ENCODE measurements at places on chromosomes 1 and 21.

DNA sequence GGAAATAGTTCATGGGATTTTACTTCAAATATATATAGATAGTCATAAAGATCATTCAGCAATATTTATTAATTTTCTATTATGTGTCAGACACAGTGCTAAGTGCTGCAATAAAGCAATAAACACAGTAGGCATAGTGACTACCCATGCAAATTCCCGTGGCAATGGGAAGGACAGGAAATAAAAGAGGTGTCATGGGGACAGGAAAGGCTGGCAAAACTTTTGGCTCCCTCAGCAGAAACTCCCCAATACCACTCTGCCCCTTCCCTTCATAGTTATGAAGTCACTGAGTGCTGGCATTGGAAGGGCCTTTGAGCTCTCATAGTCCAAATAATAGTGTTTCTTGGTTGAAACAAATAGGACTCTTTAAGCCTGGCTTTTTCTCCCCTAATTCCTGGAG, 104.4 kb upstream of the DPT start:
- H3K36me3 ChIP-seq, result no peaks in the 10 kb centered on the region
- no peak overlapping the region for H3K27ac ChIP-seq
- H3K27me3 ChIP-seq, result no peaks in the 10 kb centered on the region
- no peak for DNase-seq

DNA sequence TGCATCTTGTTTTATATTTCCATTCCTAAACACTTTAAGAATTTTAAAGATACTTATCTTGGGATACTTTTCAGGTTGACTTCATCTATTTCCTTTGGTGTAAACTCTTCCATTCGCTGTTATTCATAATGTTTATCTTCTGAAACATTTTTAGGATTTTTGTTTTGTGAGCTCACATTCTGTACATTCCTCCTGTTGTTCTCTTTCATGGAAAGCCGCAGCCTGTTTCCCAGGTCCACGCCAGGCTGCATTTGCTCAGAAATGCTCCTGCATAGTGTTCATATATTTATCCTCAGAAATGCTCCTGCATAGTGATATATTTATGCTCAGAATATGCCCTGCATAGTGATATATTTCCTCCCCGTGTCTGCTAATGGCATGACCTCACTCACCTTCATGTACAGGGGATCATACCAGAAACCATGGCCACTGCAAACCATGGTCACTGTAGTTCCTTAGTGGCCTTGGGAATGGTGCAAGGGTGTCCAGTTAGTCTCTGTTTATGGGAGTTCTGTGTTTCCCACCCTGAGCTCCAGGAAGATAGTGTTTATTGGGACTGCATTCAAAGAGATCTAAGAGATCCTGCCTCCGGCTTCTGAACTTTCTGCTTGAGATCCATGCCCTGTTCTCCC, 153.9 kb upstream of the GREM2 start:
- H3K36me3 ChIP-seq, result no peaks in the 10 kb centered on the region
- no peak overlapping the region for H3K27ac ChIP-seq
- no peaks in the 10 kb centered on the region for H3K27me3 ChIP-seq
- no peaks in the 10 kb centered on the region for H3K4me1 ChIP-seq

DNA sequence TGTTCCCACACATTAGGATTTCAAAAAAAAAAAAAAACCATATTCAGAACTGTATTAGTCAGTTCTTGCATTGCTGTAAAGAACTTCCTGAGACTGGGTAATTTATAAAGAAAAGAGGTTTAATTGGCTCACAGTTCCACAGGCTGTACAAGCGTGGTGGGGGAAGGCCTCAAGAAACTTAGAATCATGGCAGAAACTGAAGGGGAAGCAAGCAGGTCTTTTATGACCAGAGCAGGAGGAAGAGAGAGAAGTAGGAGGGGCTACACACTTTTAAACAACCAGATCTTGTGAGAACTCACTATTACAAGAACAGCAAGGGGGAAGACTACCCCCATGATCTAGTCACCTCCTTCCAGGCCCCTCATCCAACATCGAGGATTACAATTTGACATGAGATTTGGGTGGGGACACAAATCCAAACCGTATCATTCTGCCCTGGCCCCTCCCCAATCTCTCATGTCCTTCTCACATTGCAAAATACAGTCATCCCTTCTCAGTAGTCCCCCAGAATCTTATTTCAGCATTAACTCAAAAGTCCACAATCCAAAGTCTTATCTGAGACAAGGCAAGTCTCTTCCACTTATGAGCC, 51.8 kb downstream of the POU2F1 start:
- no peak overlapping the region for H3K27ac ChIP-seq
- no peak for DNase-seq

GRCh38 chr1:3352952-3353331, 101.5 kb upstream of the ARHGEF16 start:
- H3K4me1 ChIP-seq, result peaks cover 20% of the 10 kb centered on the region
- H3K27me3 ChIP-seq, result peaks cover 8% of the 10 kb centered on the region
- H3K36me3 ChIP-seq, result no peaks in the 10 kb centered on the region
- no peak overlapping the region for H3K4me3 ChIP-seq
- no peak for DNase-seq

- no peak overlapping the region for H3K27ac ChIP-seq
- H3K4me3 ChIP-seq, result no peak overlapping the region
- no peaks in the 10 kb centered on the region for H3K36me3 ChIP-seq
- H3K27me3 ChIP-seq, result no peaks in the 10 kb centered on the region
These were observed 15.8 kb upstream of the SLC25A44 start for GRCh38 chr1:156177919-156178654.

DNA sequence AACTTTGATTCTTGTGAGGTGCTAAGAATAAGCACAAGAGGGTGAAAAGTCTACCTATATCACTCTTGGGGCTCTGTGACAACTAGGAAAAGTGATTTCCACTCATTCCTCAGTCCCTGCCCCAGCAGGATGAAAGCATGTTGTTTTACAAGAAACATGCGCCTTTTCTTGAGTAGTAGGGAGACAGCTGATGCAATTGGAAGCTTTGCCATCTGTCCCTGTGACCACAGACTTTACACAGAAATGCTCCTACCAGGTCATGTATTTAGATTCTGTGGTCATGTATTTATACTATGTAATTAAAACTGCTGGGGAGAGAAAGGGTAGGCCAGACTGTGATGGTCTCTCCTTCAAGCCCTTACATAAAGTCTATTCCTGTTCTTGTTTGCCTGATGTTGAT, 445.5 kb downstream of the PTPRC start:
- H3K36me3 ChIP-seq, result no peaks in the 10 kb centered on the region
- no peak for DNase-seq
- H3K27me3 ChIP-seq, result peaks cover 4% of the 10 kb centered on the region
- no peak overlapping the region for H3K27ac ChIP-seq
- no peaks in the 10 kb centered on the region for H3K4me1 ChIP-seq

GRCh38 chr1:239262538-239262937, 123.8 kb upstream of the CHRM3 start:
- H3K36me3 ChIP-seq, result no peaks in the 10 kb centered on the region
- DNase-seq, result no peak
- H3K27me3 ChIP-seq, result no peaks in the 10 kb centered on the region
- no peak overlapping the region for H3K4me3 ChIP-seq
- no peaks in the 10 kb centered on the region for H3K4me1 ChIP-seq

DNA sequence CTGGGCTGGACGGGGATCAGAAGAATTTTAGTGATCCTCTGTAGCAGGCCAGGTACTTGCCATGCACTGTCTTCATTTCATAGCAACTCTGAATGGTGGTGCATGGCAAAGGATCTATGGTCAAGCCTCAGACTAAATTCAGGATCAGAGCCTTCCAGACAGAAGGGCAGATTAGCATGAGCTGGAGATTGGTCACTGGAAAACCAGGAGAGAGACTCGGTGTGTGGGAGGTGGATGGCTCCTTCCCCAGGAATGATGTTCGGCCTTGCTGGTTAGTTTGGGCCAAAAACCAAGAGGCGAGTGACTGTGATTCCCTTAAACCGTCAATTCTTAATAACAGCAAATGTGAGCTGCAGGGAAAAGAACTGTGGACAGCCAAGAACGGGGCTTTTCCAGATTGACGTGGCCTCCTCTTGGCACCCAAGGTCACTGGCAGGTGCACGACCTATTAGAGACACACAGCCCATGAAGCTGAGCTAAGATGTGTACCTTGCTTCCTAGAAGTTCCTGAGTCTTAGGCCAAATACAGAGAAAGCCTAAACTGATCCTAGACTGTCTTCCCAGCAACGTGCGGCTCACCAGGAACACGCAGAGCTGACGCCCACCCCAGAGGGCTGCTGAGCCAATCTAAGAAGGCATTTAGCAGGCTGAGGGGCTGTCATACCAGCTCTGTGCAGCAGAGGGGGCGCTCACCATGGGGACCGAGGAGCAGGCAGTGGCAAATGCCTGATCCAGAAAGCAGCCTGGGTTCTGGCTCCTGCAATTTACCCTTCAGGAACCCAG, 18.5 kb downstream of the ALDH4A1 start:
- no peaks in the 10 kb centered on the region for H3K4me1 ChIP-seq
- no peaks in the 10 kb centered on the region for H3K36me3 ChIP-seq
- H3K27ac ChIP-seq, result no peak overlapping the region
- H3K4me3 ChIP-seq, result no peak overlapping the region
- H3K27me3 ChIP-seq, result no peaks in the 10 kb centered on the region

- no peaks in the 10 kb centered on the region for H3K36me3 ChIP-seq
- no peak overlapping the region for H3K4me3 ChIP-seq
- peaks cover 5% of the 10 kb centered on the region for H3K4me1 ChIP-seq
- H3K27me3 ChIP-seq, result peaks cover 7% of the 10 kb centered on the region
- no peak overlapping the region for H3K27ac ChIP-seq
These were observed 1.6 kb upstream of the AJAP1 start for GRCh38 chr1:4652631-4653327.

DNA sequence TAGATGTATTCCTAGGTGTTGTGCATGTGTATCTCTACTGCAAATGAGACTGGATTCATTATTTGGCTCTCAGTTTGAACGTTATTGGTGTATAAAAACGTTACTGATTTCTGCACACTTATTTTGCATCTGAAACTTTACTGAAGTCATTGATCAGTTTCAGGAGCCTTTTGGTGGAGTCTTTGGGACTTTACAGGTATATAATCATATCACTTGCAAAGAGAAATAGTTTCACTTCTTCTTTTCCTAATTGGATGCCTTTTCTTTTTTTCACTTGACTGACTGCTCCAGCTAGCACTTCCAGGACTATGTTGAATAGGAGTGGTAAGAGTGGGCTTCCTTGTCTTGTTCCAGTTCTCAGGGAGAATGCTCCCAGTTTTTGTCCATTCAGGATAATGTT, 252.2 kb downstream of the SMYD3 start:
- no peaks in the 10 kb centered on the region for H3K4me1 ChIP-seq
- H3K27ac ChIP-seq, result no peak overlapping the region
- no peak for DNase-seq
- H3K4me3 ChIP-seq, result no peak overlapping the region
- no peaks in the 10 kb centered on the region for H3K36me3 ChIP-seq

DNA sequence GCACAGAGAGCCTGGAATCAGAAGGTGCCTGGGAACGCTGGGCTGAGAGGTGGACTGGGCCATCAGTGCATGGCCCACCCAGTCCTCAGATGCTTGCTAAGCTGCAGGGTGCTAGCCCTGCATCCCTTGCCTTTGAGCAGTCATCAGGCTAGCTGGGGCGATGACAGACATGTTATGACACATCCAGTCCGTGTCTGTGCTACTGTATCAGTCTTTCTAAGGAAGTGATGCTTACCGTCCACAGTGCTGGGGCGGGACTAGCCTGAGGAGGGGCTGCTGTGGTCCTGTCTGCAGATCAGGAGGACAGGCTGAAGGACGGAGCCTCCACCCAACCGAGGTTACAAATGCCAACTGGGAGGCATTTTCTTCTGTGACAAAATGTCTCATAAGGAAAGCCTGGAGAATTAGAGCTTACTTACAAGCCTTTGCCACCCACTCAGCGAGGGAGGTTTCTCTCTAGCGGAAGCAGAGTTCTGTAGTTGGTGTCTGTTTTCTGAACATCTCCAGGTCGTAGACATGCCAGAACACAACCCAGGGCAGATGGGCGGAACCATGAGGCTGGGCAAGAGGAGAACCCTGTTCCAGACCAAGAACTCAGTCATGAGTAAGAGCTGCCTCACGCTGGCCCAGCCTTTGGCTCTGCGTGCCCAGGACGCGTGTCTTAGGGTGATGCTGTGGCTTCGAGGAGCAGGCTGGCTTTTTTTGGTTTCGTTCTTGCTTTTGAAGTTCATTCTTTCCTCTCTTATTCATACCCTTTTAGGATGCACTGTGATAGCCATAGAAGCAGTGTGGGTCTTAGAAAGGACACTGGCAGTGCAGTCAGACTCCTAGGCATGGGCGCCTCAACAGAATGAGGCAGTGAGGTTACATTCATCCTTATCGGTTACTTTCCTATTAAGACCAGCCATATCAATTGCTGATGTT, 14.3 kb downstream of the SLFNL1 start:
- DNase-seq, result no peak
- H3K36me3 ChIP-seq, result peaks cover 65% of the 10 kb centered on the region

DNA sequence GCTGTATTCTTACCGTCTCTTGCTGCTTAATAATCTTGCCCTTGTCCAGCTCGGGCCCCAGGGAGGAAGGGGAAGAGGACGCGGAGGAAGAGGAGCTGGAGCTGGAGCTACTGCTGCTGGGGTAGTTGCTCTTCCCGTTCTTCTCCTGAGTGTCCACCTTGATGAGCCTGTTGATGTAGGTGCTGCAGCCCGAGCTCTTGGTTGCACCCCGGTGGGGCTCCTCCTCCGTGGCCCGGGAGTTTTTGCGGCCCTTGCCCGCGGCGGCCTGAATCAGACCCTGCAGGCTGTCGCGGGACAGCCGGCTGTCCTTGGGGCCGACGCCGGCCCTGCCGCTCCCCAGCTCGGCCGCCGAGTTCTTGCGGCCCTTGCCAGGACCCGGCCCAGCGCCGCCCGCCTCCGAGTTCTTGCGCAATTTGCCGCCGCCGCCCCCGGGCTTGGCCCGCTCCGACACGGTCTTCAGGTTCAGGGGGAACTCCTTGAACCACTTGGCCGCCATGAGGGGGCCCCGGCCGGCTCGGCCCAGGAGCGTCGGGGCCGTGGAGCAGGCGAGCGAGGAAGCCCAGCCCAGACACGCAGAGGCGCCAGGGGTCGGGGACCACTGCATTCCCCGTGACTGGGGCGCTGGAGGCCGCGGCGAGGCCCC, 475 bp upstream of the TDRD10 start:
- no peak overlapping the region for H3K27ac ChIP-seq
- no peaks in the 10 kb centered on the region for H3K36me3 ChIP-seq
- H3K4me3 ChIP-seq, result no peak overlapping the region

- no peak overlapping the region for H3K4me3 ChIP-seq
- H3K27me3 ChIP-seq, result no peaks in the 10 kb centered on the region
- H3K27ac ChIP-seq, result no peak overlapping the region
- H3K4me1 ChIP-seq, result no peaks in the 10 kb centered on the region
These were observed 71.7 kb upstream of the ZBTB18 start for GRCh38 chr1:243979396-243979795.

GRCh38 chr21:36813052-36813451, 114.1 kb downstream of the SIM2 start:
- H3K4me3 ChIP-seq, result no peak overlapping the region
- H3K27ac ChIP-seq, result no peak overlapping the region
- no peak for DNase-seq
- no peaks in the 10 kb centered on the region for H3K27me3 ChIP-seq
- H3K36me3 ChIP-seq, result no peaks in the 10 kb centered on the region

DNA sequence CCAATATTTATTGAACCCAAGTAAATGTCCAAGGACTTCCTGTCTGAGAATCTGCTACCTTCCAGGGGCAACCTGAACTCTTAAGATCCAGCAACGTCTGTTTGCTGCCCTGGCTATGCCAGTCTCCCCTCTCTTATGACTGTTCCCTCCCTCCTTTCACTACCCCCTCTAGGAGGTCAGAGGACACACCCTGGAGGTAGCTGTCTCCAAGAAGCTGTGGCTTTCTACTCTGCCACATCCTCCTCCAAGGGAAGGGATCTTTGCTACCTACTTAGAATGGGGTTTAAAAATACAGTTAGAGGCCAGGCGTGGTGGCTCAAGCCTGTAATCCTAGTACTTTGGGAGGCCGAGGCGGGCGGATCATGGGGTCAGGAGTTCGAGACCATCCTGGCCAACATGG, 3.6 kb upstream of the SMPDL3B start:
- no peak overlapping the region for H3K27ac ChIP-seq
- peaks cover 12% of the 10 kb centered on the region for H3K4me1 ChIP-seq
- no peaks in the 10 kb centered on the region for H3K36me3 ChIP-seq
- DNase-seq, result no peak
